Hematopoietic multipotent progenitor cell (in vitro differentiated cells): ENCODE measurements at places on chromosomes 7 and 10. TPM values are rescaled to one million over a fixed set of nuclear protein-coding genes. Genes with fewer than 3 reads are reported as not detected.

SAP25 gene
- 2.2 TPM for total RNA-seq

WEE2 gene
- not detected for total RNA-seq

IDI2 gene
- not detected for total RNA-seq

HOXA3 gene
- 14.3 TPM for total RNA-seq

CRHR2 gene
- not detected for total RNA-seq

CDHR3 gene
- total RNA-seq, result not detected

SPDYE8 gene
- total RNA-seq, result not detected

SPDYE17 gene
- total RNA-seq, result not detected

SPDYE3 gene
- total RNA-seq, result not detected

CALML5 gene
- not detected for total RNA-seq

JAZF1 gene
- total RNA-seq, result 0.54 TPM

TUBB8 gene
- not detected for total RNA-seq

CCDC3 gene
- total RNA-seq, result 0.54 TPM

TRIM50 gene
- total RNA-seq, result not detected

CFAP69 gene
- 2.4 TPM for total RNA-seq

CHAT gene
- not detected for total RNA-seq

ITIH5 gene
- total RNA-seq, result under 0.01 TPM

HEPACAM2 gene
- under 0.01 TPM for total RNA-seq

SLC18A2 gene
- 13.2 TPM for total RNA-seq

IGF2BP3 gene
- total RNA-seq, result 6.7 TPM

AEBP1 gene
- 19.4 TPM for total RNA-seq

SLC13A1 gene
- total RNA-seq, result not detected

MMP21 gene
- not detected for total RNA-seq

FAM241B gene
- 1.3 TPM for total RNA-seq
